ENCODE measurements at places on chromosomes 1 and 21. TPM values are rescaled to one million over a fixed set of nuclear protein-coding genes. Genes with fewer than 3 reads are reported as not detected.

Gene SV2A
- total RNA-seq = 6.3 TPM

Gene FGGY
- total RNA-seq = 21.8 TPM

Gene RPE65
- total RNA-seq = not detected

Gene PCP4L1
- total RNA-seq = 0.59 TPM

Gene DFFA
- 19.0 TPM for total RNA-seq

Gene SLC35F3
- total RNA-seq = not detected

Gene LCE1A
- total RNA-seq = not detected

Gene MAP3K21
- 1.2 TPM for total RNA-seq

Gene GJB3
- 0.28 TPM for total RNA-seq

Gene RGS13
- not detected for total RNA-seq

Gene NES
- 134 TPM for total RNA-seq

Gene STYXL2
- 148 TPM for total RNA-seq

Gene AIRE
- not detected for total RNA-seq

Gene KCNN3
- 4.4 TPM for total RNA-seq

Gene OVAAL
- total RNA-seq = 0.70 TPM

Gene SLC2A1
- 51.5 TPM for total RNA-seq

Gene SH2D1B
- total RNA-seq = not detected

Gene RGS7
- not detected for total RNA-seq

Gene PRDM16
- total RNA-seq = 0.22 TPM

Gene PRRX1
- total RNA-seq = 55.1 TPM

Gene IGSF9
- total RNA-seq = 5.4 TPM

Gene PLOD1
- total RNA-seq = 58.1 TPM

Gene CD101
- 0.11 TPM for total RNA-seq

Gene FCER1G
- 16.8 TPM for total RNA-seq

Gene HES3
- total RNA-seq = not detected

Gene ZNF691
- total RNA-seq = 10.2 TPM

Gene BMP8A
- 3.2 TPM for total RNA-seq

Gene TMCC2
- 8.5 TPM for total RNA-seq

Gene GPX7
- total RNA-seq = 17.6 TPM

Gene SPTA1
- total RNA-seq = not detected

Gene TNFRSF4
- total RNA-seq = 0.59 TPM

Gene IVL
- total RNA-seq = not detected

Gene CYP4A11
- not detected for total RNA-seq

Gene CADM3
- 12.5 TPM for total RNA-seq

Gene NLRP3
- 1.0 TPM for total RNA-seq

Gene TMEM234
- total RNA-seq = 8.1 TPM

Gene DNAJC6
- total RNA-seq = 24.6 TPM

Gene FCAMR
- total RNA-seq = not detected

Gene PGBD5
- 13.2 TPM for total RNA-seq

Gene UBE2U
- not detected for total RNA-seq

Gene CYP4Z1
- 0.35 TPM for total RNA-seq

Gene NTMT2
- total RNA-seq = 1.9 TPM

Gene RHBG
- total RNA-seq = not detected

Gene AJAP1
- total RNA-seq = 0.08 TPM

Gene PRAMEF14
- not detected for total RNA-seq

Gene SPRR1A
- total RNA-seq = not detected

Gene USP33
- total RNA-seq = 29.2 TPM

Gene PPIAL4G
- not detected for total RNA-seq

Gene DISC1
- total RNA-seq = 1.8 TPM

Gene CACHD1
- 8.5 TPM for total RNA-seq

Gene TRABD2B
- 8.1 TPM for total RNA-seq

Gene GRIK3
- 0.55 TPM for total RNA-seq

Gene CENPF
- 0.63 TPM for total RNA-seq

Gene LCE2C
- total RNA-seq = not detected

Gene PIK3CD
- total RNA-seq = 4.7 TPM

Gene TIAM1
- total RNA-seq = 2.5 TPM

Gene UMODL1
- not detected for total RNA-seq

Gene IKBKE
- total RNA-seq = 1.3 TPM

Gene RNU1-2
- total RNA-seq = not detected

Gene SEMA6C
- total RNA-seq = 40.0 TPM
